ENCODE measurements at places on chromosomes 3 and 15.

DNA sequence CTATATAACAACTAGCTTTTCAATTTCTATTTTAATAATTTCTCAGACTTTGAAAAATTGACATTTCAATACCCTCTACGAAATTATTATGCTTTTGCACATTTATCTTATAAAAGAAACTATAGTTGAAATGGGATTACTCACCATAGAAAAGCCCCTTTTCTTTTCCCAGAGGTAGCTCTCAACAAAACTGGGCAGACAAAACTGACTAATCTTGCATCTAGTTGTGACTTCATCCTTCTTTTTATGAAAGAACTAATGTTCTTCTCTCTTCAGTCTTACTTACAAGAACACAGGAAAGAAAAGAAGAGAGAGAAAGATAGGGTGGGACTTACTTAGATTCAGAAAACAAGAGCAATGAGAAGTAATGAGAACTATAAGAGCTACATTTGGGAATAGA lies 61.0 kb downstream of the GPR160 start:
- no peak for DNase-seq

- DNase-seq: no peak
Measured at GRCh38 chr15:59208613-59209249, 2.1 kb downstream of the LDHAL6B start.

DNA sequence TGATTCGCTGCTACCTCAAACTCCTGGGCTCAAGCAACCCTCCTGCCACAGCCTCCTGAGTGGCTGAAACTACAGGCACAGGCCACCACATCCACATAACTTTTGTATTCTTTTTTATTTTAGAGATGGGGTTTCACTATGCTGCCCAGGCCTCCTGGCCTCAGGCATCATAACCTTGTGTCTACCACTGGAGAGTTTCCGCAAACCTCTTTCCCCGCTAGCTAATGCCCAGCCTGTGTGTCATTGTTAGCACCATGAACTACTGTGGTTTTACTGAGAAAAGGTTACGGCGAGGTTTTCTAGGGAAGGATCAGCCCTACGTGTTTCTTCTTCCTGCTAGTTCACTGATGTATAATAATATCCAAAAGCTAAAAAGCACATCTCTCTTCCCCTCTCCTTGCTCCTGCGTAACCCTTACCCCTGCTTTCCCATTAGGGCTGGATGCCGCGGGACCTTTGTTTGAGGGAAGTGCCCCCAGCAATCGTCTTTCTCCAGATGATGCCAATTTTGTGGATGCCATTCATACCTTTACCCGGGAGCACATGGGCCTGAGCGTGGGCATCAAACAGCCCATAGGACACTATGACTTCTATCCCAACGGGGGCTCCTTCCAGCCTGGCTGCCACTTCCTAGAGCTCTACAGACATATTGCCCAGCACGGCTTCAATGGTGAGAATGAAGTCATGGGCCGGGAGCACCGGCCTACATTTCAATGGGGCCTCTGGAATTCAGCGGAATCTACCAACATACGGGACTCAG lies 113.7 kb downstream of the LIPC start:
- DNase-seq: no peak

DNA sequence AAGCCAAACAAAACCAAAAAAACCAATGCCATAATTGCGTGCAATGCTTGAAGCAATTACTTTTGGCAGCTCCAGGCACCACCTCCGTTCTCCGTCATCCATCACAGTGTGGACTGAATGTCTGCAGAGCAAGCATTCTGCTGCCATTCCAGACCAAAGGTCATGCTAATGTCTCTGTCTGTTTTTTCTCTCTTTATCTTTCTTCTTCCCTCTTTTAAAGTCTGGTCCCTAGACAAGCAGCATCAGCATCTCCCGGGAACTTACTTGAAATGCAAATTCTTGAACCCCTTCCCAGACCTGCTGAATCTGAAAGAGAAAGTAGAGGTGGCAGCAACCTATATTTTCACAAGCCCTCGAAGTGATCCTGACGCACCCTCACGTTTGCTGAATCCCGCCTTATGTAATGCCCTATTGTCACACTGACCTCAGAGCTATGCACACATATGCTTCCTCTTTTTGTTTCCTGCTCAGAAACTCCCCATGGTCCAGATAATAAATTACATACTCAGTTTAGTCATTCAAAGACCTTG lies 297.3 kb upstream of the PROK2 start:
- DNase-seq: peak; percentile 55

- no peak for DNase-seq
Measured at GRCh38 chr3:60841355-60841754, 409.9 kb downstream of the FHIT start.

DNA sequence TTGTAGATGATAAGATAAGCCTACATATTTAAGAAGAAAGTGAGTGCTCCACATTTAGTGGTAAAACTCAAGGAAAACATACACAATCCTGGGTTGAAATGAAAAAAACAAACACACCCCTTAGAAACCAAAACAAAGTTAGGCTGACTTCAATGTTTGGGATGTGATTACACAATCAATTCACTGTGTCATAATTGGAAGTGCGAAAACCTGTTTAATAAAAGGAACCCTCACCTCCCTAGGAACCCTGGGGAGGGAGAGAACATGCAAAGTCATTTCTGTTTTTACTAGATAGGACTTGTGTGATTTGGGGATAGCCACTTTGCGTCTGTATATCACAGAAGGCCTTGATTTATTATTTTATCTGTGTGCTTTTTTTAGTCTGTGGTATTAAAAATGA lies 275.0 kb downstream of the NFKBIZ start:
- DNase-seq: no peak

GRCh38 chr15:63351170-63351569 lies 30.5 kb downstream of the CA12 start:
- DNase-seq: no peak

DNA sequence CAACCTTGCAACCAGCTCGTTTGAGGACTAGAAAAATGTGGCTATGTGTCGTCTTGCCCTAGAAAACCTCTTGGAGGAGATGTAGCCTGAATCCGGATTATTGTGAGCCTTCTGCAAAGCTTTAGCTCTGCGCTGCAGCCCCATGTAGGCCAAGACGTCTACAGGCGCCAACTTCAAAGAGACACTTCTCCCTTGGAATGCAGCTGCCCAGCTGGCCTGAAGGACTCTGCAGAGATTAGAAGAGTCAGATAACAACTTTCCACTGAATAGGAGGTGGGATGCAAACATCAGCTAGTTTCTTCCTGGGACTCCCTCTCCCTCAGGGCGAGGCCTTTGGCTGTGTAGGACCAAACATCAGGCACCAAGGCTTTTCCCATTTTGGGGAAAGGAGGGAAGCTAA lies 356.5 kb upstream of the IL12A start:
- no peak for DNase-seq

- DNase-seq: no peak
Measured at GRCh38 chr3:43870120-43870519, 179.4 kb downstream of the ABHD5 start.

DNA sequence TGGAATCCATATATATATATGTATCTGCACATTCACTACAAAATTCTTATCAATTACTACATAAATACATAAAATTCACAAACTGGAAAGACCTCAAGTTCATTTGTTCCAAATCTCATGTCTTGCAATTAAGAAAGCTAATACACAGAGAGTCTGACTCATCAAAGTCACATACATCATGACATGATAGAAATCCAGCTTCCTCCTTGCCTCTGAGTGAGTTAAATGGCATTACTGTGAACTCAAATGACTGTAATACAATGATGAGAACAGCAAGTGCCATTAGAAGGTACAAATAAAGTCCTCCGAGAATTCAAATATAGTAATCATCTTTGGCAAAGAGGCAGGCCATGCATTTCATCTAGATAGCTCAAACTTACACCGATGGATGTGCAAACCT lies 55.1 kb upstream of the AGTR1 start:
- DNase-seq: no peak

DNA sequence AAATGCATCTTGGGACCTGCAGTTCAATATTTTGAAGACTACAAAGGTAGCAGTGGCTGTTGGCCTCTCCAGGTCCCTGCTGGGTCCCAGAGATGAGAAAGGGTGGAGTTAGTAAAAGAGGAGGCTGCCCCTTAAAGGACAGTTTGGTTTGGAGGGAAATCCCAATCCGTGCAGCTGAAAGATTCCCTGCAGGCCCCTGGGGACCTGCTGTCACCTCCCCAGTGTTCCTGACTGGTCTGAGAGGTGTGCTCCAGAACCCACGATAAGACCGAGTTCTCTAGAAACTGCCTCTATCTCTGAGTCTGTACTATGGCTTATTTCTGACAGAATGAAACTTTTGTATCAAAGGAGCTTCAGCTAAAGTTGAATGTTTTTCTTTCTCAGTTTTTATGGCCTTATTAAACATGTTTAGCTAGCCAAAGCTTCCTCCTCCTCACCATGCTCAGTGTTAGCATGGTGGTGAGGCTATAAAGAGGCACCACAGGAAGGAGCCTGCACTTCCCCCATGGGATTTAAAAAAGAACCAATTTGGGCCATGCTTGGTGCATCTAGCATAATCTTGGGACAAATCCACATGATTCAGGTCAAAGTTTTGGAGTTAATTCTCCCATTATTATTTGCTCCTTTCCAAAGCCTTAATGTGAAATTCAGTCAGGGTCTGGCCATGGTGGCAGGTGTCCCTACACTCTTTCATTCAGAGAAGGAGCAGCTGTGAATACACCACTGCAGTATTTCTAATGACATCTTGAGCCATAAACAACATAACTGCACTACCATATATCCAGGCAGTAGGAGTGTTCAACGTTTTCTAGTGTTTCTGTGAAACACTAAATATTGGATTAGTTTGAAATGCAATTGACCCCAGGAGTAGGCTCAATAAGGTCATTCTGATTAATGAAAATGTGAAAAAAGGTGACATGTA lies 74.4 kb downstream of the ATP1B3 start:
- no peak for DNase-seq

DNA sequence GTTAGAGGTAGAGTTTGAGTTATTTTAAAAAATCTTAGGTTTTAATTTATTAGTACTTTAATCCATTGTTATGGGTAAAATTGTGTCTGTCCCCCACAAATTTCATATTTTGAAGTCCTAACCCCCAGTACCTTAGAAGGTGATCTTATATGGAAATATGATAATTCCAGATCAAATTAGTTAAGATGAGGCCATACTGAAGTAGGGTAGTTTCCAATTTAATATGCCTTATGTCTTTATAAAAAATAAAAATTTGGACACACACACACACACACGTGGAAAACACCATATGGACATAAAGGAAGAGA lies 18.6 kb upstream of the ADGRG7 start:
- DNase-seq: no peak

Measured in MM.1S (cell line).